NCI-H1417 treated with DMSO at 0.1 percent for 48 hours (cell line): ENCODE measurements at places on chromosomes 7 and 10.
A peak's percentile ranks its signal among the peaks of the same experiment; 100 is the strongest.

GRCh38 chr10:125012851-125013528 is 71.1 kb downstream of the ZRANB1 start:
- no peak for DNase-seq

DNA sequence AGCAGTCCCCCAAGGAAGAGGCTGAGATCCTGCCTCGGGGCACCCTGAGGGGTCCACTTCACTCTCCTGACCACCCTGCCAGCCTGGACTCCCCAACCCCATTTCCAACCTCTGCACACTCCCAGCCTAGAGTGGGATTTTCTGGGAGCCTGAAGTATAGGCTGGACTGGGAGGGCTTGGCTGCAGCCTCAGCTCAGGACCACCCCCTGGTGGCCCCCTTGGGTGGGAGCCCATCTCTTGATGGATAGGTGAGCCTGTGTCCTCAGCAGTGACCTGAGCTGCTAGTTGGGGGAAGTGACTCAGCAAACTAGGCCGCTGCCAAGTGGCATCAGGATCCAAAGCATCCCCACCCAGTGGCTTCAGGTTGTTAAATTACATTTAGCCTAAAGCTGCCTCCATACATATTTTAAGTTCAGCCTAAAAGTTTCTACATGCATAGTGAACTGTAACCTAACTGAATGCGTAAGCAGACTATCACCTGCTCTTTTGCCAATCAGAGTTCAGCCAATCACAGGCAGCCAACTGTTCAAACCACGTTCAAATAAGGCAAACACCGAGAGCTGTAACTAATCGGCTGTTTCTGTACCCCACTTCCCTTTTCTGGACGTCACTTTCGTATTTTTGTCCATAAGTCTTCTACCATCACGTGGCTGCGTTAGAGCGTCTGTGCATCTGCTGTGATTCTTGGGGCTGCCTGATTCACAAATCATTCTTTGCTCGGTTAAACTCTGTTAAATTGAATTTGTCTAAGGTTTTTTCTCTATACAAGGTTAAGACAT is 144.0 kb downstream of the PLPP4 start:
- DNase-seq: no peak

GRCh38 chr10:59857049-59857448 is 49.3 kb downstream of the CCDC6 start:
- DNase-seq: no peak

- DNase-seq: no peak
Measured at GRCh38 chr10:69696073-69696731, 66.2 kb downstream of the FAM241B start.

- DNase-seq: no peak
Measured at GRCh38 chr7:108627476-108628051, 57.9 kb downstream of the DNAJB9 start.

DNA sequence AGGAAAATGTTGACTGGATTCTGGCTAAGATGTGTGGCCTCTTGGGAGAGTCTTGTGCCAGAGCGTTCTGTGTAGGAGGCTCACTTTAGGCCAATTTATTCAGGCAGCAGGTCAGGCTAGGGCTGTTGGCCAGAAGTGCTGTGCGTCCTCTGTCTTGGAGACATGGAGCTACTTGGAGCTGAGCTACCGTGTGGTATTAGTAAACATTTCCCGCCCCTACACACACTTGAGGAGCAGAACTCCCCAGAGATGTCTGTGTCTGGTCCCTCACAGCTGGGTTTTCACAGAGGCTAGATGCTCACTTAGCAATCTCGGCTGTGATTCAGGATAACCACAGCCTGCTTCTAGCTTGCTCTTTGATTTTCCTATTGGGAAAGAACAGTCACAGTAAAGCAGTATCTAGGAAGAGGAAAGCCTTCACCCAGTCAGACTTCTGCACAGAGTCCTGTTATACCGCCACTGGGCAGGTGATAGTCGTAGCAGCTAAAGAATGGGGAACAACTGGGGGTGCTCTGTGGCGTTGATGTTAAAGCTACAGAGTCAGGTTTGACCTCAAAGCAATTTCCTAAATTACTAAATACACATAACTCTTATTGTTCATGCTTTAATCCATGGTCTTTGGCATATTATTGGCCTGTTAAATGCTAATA is 86.7 kb downstream of the MDFIC start:
- DNase-seq: no peak

DNA sequence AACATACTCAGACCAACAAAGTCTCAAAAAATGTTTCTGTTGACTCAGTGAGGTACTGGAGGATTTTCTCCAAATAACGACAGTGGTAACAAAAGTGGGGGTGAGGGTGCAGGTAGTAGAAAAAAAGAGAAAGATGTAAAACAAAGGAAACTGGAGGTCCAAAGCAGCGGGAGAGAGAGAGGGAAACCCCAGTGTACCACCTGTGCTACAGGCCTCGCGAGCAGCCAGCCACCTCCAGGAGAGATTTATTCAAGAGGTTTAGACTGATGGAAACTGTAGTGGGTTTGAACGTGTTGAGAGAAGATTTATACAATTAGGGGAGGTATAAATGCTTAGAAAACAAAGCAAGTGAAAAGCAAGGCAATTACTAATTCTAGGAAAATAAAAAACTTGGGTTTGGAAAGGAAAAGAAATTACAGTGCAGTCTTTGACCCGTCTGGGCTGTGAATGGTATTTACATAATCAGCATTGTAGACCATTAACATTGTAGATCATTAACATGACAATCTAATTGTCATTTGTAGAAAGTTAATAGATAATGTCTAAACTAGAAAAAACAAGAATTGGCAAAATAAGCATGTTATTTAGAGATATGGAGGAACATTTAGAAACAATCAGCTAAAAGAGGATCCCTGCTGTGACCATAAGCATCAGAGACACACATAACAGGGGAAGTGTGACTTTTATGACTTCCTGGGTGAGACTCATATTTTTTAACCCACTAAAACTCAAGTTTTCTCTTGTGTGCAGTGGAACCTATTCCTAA is 180.0 kb downstream of the RELN start:
- DNase-seq: no peak

DNA sequence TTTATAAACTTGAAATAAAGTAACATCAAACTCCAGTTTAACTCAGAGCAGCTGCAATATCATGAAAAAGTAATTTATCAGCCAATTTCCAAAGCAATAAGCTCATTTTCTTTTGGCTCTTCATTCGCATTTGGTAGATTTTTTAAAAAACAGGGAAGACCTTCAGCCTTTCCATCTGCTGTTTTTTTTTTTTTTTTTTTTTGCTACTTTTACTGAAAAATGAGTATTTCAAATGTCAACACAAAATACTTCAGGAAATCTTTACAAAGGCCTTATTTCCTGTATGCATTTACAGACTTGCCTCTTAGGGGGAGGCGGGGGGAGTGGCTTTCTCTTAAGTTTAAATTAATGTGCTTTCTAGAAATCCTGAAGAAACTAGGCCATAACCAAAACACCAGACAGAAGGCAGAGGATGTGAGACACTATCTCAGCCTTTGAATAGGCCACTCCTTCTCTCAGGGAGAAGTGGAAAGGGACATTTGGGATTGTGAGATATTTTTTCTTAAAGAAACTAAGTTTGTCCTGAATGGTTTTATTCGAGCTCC is 91.8 kb downstream of the COL28A1 start:
- DNase-seq: no peak

DNA sequence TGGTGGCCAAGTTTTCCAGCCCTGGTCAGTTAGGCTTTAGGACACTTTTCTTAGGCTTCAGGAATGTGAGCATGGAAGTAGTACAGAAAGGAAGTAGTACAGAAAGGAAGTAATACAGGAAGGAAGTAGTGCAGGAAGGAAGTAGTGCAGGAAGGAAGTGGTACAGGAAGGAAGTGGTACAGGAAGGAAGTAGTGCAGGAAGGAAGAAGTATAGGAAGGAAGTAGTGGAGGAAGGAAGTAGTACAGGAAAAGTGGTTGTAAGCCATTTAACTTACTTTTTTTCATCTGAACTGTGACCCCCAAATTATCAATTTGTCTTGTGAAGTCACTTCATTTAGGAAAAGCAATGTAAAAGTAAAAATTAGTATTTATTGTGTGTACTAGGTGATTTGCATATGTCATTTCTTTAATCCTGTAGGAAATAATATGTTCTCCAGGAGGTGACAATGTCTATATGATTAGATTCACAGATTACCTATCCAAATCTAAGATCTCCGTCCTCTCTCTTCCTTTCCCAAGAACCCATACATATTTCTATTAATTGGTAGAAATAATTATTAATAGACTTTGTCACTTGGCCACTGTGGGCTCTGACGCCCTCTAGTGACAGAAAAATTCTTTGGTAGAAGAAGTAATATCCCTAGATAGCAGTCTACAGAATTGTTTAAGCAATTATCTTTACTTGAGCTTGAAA is 3.9 kb upstream of the FAS start:
- DNase-seq: no peak

- DNase-seq: peak; percentile 98
Measured at GRCh38 chr7:8638076-8638475, 204.7 kb downstream of the NXPH1 start.

GRCh38 chr7:74403521-74404387 is 50.0 kb upstream of the GTF2IRD1 start:
- DNase-seq: no peak

DNA sequence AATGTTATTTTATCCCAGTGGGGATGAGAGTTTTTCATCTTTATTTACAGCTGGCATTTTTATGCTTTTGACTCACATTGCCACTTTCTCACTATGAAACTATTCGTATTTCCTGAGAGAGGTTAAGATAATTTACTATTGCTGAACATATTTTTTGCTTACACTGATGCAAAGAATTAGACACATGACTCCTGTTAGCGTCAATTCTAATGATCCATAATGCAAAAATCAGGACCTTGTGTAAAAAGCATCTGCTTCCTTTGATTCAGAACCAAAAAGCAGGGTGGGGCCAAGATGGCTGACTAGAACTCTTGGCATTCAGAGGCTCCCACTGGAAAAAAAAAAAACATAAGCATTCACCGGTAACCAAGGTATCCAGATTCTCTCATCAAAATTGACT is 464.8 kb downstream of the SEMA3D start:
- DNase-seq: no peak

DNA sequence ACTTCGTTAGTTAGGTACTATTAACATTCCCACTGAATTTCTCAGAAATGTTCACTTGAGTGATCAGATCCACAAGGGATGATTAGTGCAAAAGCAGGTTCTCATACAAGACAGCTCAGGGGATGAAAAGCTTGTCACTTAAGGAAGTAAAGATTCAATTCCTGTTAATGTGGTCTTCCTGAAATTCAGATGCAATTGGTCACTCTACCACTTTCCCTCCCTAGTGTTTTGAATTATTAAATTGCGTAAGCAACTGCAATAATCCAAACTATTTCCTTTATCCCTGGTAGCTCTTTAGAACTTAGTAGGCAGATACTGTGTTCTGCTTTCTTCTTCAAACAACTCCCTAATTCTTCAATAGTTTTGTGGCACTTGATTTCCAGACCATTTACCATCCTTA is 121.4 kb downstream of the MAGI2 start:
- no peak for DNase-seq

- DNase-seq: no peak
Measured at GRCh38 chr10:87860816-87861403, 2.4 kb downstream of the KLLN start.

DNA sequence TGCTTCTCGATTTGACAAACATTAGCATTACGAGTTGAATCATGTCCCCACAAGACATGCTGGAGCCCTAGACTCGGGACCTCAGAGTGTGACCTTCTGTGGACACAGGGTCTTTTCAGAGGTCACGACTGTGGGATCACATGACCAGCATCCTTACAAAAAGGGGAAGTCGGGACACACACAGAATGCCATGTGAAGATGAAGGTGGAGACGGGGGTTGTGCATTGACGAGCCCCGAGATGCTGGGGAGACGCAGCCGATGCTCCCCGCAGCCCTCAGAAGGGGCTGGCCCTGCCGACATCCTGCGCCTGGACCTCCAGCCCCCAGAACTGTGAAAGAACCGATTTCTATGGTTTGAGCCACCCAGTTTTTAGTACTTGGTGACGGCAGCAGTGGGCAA is 7.5 kb downstream of the ZFAND2A start:
- DNase-seq: no peak

DNA sequence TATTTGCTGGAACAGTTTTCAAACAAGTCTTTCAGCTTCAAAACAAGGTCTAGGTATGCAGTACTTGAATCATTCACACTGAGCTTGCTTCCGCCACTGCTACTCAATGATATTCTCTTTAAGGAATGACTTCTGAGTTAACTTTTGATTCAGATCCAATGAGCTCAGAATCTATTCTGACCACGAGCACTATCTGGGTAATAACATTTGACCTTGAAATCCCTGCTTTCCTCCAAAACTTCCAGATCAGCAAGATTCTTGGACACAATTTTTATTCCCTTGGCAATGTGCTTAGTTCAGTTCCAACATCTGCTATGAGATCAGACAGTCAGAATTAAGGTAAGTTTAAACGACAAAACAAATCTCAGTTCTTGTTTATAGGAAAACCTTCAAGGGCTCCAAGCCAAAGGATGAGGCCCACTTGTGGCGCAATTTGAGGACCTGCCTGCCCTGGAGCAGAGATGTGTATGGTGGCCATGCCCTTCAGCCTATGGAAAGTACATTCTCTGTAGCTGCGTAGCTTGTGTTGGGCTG is 87.2 kb downstream of the RNF216 start:
- DNase-seq: no peak

DNA sequence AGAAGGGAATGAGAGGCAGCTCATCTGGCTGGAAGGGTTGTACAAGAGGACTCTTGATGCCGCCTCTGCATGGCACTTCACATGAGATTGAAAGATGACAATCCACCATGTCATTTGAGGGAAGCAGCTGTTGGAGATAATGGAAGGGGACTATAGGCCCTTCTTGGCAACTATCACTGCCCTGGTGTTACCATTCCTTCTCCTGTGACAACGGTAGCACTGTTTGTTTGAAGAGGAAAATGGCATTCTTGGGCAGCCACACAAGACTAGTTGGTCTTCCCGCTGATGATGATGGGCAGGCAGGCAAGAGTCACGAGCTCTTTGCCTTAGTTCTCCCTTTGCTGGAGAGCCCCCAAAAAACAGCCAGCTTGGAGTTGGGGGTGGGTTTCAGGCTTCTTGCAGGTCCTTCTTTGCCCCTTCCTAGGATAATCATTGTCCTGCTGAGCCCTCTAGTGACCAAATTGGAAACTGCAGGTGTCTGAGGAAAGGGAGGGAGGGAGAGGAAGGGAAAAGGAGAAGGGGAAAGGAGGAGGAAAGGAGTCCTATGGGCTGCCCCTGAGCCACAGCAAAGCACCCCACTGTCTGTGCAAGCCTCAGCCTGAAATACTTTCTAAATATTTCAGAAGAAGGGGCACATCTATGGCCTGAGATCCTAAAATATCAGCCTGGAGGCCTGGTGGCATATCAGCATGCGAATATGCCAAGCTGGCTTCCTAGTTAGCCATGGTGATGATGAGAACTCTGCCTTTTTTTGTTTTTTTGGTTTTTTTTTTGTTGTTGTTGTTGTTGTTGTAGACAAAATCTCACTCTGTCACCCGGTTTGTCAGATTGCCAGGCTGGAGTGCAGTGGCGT is 165.6 kb upstream of the KMT2E start:
- no peak for DNase-seq

DNA sequence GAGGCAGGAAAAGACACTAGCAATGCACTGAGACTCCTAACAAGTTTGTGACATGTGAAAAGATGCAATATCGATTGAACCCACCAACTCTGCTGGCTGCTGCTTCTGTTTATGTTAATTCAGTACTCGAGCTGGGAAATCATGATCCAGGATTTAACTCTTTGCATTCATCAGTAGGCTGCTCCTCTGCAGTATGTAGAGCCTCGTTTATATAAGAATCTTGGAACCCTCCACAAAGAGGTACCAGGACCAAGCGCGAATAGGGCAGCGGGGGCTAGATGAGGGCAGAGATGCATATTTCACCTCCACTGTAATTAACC is 7.8 kb downstream of the PRKAG2 start:
- no peak for DNase-seq
